Endodermal cell (in vitro differentiated cells): ENCODE measurements at places on chromosomes 2 and 18. TPM values are rescaled to one million over a fixed set of nuclear protein-coding genes. Genes with fewer than 3 reads are reported as not detected.
A peak's percentile ranks its signal among the peaks of the same experiment; 100 is the strongest.

DNA sequence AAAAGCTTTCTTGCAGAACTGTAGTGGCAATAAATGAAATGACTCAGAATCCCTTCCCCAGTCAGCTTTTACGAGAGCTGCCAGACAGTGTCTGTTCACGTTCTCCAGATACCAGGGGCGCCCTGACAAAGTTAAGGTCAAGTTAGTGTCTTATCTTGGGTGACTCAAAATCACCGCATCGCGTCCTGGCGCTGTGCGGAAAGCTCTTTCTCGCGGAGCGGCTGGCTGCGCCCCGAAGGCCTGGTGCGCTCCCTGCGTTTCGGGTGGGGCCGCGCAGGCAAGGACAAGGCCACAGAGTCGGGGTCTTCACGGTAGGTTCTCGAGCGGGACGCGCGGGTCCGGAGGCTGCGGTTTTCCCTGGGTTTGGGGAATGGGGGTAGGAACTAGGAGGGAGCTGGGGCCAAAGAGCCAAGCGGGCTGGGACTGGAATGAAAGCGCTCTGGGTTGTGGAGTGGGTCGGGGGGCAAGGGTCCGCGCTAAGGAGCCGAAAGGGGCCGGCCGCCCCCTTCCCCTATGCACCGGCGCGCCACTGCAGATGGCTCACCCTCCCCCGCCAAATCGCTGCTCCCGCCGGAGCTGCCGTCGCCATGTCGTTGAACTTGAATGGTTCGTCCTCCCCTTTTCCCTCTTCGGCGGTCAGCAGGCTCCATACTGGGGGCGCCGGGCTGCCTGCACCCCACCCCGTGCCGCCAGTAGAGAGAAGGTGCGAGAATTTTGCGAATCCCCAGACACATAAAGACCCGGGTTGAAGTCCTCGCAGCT, 2.6 kb upstream of the HOXD11 start:
- no peaks in the 10 kb centered on the region for H3K36me3 ChIP-seq
- peak; percentile 76 for DNase-seq
- H3K4me1 ChIP-seq, result no peaks in the 10 kb centered on the region
- peaks cover 99% of the 10 kb centered on the region for H3K27me3 ChIP-seq
- H3K27ac ChIP-seq, result no peak overlapping the region

- no peak overlapping the region for H3K4me3 ChIP-seq
- H3K27ac ChIP-seq, result peak overlapping the region; percentile 63
- no peaks in the 10 kb centered on the region for H3K27me3 ChIP-seq
- DNase-seq, result no peak
Measured at GRCh38 chr2:162475661-162476060, 131.7 kb downstream of the GCA start.

DNA sequence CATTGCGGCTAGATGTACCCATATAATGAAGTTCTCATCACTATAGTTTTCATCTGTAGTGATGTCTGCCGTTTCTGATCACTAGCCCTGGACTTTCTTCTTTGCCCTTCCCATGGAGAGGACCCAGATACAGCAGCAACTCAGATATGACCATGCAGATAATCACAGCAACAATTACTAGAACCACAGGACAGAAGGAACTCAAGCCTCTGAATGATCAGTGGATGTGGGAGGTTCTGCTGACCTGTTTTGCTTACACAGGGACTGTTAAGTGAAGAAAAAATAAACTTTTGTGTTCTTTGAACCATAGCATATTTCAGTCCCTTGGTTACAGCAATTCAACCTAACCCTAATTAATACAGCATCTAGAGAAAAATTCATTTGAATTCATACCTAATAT, 62.7 kb downstream of the ACVR1 start:
- no peak for DNase-seq
- H3K27me3 ChIP-seq, result no peaks in the 10 kb centered on the region
- H3K4me3 ChIP-seq, result no peak overlapping the region

The LYG2 gene
- total RNA-seq, result not detected in 3 replicates

The MC5R gene
- 0.24 TPM in 1 of 2 replicates, not detected in the other for total RNA-seq

GRCh38 chr18:3603421-3604234, 153.7 kb downstream of the TGIF1 start:
- H3K36me3 ChIP-seq, result peaks cover 14% of the 10 kb centered on the region
- peak overlapping the region; percentile 90 for H3K4me3 ChIP-seq
- DNase-seq, result peak; percentile 89
- H3K27me3 ChIP-seq, result no peaks in the 10 kb centered on the region

DNA sequence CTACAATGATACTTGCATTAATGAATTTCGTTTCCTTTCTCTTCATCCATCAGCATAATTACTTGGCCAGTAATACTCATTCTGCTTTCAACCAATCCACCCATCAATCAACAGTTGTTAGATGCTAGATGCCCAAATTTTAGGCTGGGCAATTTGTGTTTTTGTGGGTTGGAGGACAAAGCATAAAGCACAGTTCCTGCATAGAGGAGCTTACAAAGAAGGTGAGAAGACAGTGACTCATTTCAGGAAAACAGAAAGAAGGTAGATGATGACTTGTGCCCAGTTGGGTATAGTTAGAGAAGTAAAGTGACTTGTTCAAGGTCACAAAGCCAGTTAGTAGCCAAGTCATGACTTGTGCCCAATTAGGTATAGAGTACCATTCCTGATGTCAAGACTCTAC, 1186.8 kb upstream of the CELF4 start:
- no peak overlapping the region for H3K27ac ChIP-seq
- DNase-seq, result no peak
- H3K27me3 ChIP-seq, result no peaks in the 10 kb centered on the region
- no peak overlapping the region for H3K4me3 ChIP-seq
- H3K36me3 ChIP-seq, result no peaks in the 10 kb centered on the region
- H3K4me1 ChIP-seq, result no peaks in the 10 kb centered on the region

The DNAJB2 gene
- 58.8 to 275 TPM (median 61.9 TPM) in 3 replicates for total RNA-seq

DNA sequence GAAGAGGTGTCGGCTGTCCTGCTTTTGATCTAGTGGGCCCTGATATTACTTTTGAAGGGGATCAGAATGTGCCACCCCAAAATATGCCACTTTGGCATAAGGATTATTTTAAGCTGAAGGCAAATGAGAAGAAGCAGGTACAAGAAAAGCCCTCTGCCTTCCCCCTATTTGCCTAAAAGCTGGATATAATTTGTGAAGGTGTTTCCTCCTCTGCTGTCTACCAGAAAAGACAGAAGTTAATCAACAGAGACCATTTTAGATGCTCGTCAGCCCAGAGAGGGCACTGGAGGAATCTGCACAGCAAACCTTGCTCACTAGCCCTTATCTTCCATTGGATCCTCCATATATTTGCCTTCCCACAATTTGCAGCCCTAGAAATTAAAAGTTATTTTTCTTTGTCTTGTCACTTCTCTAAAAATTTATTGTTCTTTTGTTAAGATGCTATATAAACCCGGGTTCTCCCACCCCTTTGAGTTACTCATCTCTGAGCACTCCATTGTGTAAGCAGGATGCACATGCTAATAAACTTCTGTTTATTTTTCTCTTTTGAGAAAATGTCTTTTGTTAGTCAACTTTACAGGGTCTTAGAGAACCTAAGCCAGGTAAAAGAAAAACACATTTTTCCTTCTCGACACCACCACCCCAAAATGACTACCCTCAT, 163.2 kb upstream of the SLC1A4 start:
- H3K36me3 ChIP-seq, result no peaks in the 10 kb centered on the region
- H3K27ac ChIP-seq, result no peak overlapping the region
- no peaks in the 10 kb centered on the region for H3K27me3 ChIP-seq
- DNase-seq, result no peak
- no peak overlapping the region for H3K4me3 ChIP-seq

- no peaks in the 10 kb centered on the region for H3K4me1 ChIP-seq
- no peaks in the 10 kb centered on the region for H3K27me3 ChIP-seq
- no peak overlapping the region for H3K4me3 ChIP-seq
- peak; percentile 81 for DNase-seq
- peaks cover 71% of the 10 kb centered on the region for H3K36me3 ChIP-seq
Measured at GRCh38 chr18:63339920-63340484, 20.4 kb upstream of the BCL2 start.

The DNAJC5G gene
- total RNA-seq, result not detected in 2 replicates

GRCh38 chr2:113910110-113910717, 20.3 kb downstream of the ACTR3 start:
- no peak for DNase-seq
- peaks cover 33% of the 10 kb centered on the region for H3K36me3 ChIP-seq
- H3K4me1 ChIP-seq, result no peaks in the 10 kb centered on the region
- no peak overlapping the region for H3K4me3 ChIP-seq

DNA sequence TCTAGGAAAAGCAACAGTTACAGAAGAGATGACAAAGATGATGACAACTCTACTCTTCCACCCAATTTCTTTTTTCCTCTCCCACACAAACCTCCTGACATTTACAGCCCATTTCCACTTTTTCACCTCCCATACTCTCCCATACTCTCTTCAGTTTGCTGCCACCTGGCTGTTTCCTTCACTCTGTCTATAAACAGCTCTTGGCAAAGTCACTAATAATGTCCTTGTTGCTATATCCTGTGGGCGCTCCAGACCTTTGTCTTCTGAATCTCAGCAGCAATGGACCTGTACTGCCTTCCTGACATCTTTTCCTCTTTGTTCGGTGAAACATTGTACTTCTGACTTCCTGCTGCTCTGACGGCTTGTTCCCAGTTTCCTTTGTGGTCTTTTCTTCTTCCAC, 60.7 kb upstream of the CAVIN2 start:
- H3K27ac ChIP-seq, result no peak overlapping the region
- no peaks in the 10 kb centered on the region for H3K4me1 ChIP-seq
- H3K36me3 ChIP-seq, result no peaks in the 10 kb centered on the region
- DNase-seq, result no peak
- H3K27me3 ChIP-seq, result no peaks in the 10 kb centered on the region

DNA sequence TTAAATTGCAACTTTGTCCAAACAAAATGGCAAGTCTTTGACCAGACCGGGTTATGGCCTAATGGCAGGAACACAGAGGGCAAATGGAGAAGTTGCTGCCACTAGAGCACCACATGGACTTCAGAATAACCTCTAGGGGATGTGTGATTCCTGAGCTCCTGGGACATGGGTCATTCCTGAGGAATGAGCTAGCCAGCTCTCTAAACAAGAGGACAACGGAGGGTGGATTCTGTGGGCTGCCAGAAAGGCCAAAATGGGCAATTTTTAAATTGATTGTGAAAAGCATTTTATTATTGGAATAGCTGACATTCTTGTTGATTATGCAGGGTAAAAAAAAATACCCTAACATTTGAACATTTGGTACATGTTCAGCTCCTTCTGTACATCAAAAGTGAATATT, 109.8 kb upstream of the FZD5 start:
- H3K27me3 ChIP-seq, result no peaks in the 10 kb centered on the region
- H3K4me3 ChIP-seq, result no peak overlapping the region
- no peaks in the 10 kb centered on the region for H3K36me3 ChIP-seq
- H3K4me1 ChIP-seq, result peaks cover 13% of the 10 kb centered on the region
- DNase-seq, result no peak

The SULT1C2 gene
- total RNA-seq, result 0.62 and 1.3 TPM in 2 replicates

DNA sequence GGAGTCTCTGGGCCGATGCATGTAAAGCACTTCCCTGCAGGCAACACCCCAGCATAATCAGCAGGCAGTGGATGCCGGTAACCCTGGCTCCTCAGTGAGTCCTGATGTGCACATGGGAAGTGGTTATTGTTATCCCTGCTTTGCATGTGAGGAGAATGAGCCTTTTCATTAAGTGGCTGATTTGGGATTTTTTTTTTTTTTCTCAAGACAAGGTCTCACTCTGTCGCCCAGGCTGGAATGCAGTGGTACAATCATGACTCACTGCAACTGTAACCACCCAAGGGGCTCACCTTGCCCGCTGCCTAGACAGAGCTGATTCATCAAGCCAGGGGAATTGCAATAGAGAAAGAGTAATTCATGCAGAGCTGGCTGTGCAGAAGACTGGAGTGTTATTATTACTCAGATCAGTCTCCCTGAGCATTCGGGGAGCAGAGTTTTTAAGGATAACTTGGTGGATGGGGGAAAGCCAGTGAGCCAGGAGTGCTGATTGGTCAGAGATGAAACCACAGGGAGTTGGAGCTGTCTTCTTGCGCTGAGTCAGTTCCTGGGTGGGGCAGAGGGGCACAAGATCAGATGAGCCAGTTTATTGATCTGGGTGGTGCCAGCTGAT, 95.4 kb downstream of the SOCS6 start:
- H3K4me1 ChIP-seq, result peaks cover 7% of the 10 kb centered on the region
- no peak for DNase-seq
- H3K27ac ChIP-seq, result no peak overlapping the region
- H3K36me3 ChIP-seq, result no peaks in the 10 kb centered on the region

DNA sequence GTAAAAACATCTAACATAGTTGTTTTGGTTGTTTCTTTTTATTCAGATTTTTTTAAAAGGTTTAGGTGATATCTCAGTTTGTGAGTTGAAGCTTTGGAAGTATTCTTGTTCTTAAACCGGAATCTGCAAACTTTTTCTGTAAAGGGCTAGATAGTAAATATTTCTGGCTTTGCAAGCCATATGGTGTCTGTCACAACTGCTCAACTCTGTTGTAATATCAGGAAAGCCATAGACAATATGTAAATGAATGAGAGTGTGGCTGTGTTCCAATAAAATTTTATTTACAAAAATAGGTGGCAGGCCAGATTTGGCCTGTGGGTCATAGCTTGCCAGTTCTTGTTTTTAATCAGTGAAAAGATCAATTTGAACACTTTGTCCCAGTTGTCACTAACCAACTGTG, 134.1 kb downstream of the CNTNAP5 start:
- H3K27ac ChIP-seq, result no peak overlapping the region
- no peaks in the 10 kb centered on the region for H3K4me1 ChIP-seq
- no peak overlapping the region for H3K4me3 ChIP-seq
- no peaks in the 10 kb centered on the region for H3K36me3 ChIP-seq
- no peak for DNase-seq

DNA sequence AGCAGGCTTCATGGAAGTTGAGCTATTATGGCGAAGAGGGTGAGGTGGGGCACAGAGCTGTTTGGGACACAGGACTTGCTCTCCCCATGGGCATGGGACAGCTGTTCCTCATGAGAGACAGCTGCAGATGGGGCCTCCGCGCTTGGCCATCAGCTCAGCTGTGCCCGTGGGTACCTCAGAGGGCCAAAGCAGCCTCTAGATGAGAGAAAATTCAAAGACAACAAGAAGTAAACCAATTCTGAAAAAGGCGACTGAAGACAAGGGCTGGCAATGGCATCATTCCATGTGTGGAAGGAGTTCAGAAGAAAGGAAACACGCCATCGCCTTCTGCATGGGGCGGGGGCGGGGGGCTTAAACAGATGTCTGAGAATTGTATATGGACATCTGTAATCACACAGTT, 136.2 kb downstream of the BCL2 start:
- no peaks in the 10 kb centered on the region for H3K4me1 ChIP-seq
- no peak overlapping the region for H3K4me3 ChIP-seq
- no peaks in the 10 kb centered on the region for H3K27me3 ChIP-seq
- DNase-seq, result no peak
